ENCODE measurements at places on chromosomes 16 and 17. TPM values are rescaled to one million over a fixed set of nuclear protein-coding genes. Genes with fewer than 3 reads are reported as not detected.

PRSS21 gene
- total RNA-seq: not detected

CDH3 gene
- not detected for total RNA-seq

GRCh38 chr17:27499451-27500265 lies 43.4 kb downstream of the KSR1 start:
- H3K27me3 ChIP-seq: no peaks in the 10 kb centered on the region
- DNase-seq: no peak
- H3K27ac ChIP-seq: no peak overlapping the region
- H3K4me3 ChIP-seq: no peak overlapping the region
- no peaks in the 10 kb centered on the region for H3K36me3 ChIP-seq
- peaks cover 7% of the 10 kb centered on the region for H3K4me1 ChIP-seq

- no peak overlapping the region for H3K4me3 ChIP-seq
- no peaks in the 10 kb centered on the region for H3K27me3 ChIP-seq
- H3K36me3 ChIP-seq: no peaks in the 10 kb centered on the region
- no peaks in the 10 kb centered on the region for H3K4me1 ChIP-seq
- no peak for DNase-seq
Observed at GRCh38 chr16:55775857-55776256, 57.0 kb downstream of the CES1 start.

DNA sequence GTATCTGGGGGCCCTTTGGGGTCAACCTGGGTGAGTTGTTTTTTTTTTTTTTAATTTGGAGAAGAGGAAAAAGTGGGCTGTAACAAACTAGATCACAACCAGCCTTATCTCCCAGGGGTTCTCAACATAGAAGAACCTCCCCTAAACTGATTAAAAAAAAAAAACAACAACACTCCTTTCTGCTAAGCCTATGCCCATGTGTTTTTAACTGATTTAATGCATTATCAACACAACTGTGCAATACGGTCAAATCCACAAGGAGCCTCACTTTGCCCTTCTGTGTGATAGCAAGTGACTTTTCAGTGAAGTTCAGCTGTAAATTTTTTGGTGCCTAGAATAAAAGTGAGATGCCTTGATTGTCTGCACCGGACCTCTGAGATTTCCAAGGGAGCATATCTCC lies 646 bp downstream of the MYH11 start:
- peaks cover 17% of the 10 kb centered on the region for H3K27me3 ChIP-seq
- H3K27ac ChIP-seq: peak overlapping the region; percentile 57
- peak overlapping the region; percentile 54 for H3K4me3 ChIP-seq
- peaks cover 20% of the 10 kb centered on the region for H3K4me1 ChIP-seq
- no peak for DNase-seq

Data from gastrocnemius medialis (tissue), 4 donors.